GM20000 (cell line): ENCODE measurements at places on chromosomes 7 and 10.

DNA sequence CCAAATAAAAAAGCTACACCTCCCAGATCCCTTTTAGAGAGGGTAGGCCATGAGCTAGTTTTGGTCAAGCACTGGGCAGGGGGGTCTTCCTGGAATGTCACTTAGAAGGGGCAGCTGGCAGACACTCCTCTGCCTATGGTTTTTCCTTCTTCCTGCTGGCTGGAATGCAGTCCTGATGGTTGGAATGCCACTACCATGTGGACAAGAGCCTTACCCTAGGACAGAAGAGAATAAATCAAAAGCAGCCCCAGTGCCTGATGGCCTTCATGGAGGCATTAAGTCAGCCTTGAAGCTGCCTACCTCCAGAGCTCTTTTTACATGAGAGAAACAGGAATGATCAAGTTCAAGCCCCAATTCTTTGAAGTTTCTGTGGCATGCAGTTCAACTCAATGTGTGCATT lies 43.5 kb upstream of the SORBS1 start:
- DNase-seq = no peak

GRCh38 chr10:31490858-31491504 lies 172.0 kb downstream of the ZEB1 start:
- DNase-seq = no peak

GRCh38 chr10:112587729-112588128 lies 140.7 kb downstream of the VTI1A start:
- no peak for DNase-seq

DNA sequence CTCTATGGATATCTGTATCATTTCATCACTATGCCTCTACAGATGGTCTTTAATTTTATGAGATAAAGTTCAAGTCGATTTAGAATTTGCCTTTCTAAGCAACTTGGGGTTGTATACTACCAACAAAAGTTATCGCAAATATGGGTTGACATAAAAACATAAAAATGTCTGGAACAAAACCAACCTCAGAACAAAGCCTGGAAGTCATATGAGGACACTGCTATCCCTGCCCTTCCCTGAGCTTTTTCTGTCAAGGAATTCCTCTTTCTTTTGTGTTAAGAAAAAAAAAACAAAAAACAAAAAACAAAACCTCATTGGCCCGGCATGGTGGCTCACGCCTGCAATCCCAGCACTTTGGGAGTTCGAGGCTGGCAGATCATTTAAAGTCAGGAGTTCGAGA lies 319.3 kb downstream of the CAMK1D start:
- no peak for DNase-seq

GRCh38 chr7:10412422-10413019 lies 561.2 kb upstream of the PHF14 start:
- DNase-seq = peak; percentile 28

- DNase-seq = no peak
Measured at GRCh38 chr7:36620166-36620708, 104.1 kb downstream of the AOAH start.

DNA sequence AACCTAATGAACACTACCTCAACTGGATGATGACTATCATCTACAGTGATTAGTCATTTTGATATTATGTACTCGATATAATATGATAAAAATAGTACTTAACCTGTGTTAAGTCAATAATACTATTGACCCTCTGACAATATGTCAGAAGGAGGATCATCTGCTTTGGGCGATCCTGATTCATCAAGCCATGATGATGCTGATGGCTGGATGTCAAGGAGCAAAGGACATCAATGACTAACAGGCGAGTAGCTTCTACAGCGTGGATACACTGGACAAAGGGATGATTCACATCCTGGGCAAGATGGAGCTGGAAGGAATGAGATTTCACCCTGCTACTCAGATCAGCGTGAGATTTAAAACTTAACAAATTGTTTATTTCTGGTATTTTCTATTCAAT lies 94.4 kb upstream of the SKAP2 start:
- no peak for DNase-seq

DNA sequence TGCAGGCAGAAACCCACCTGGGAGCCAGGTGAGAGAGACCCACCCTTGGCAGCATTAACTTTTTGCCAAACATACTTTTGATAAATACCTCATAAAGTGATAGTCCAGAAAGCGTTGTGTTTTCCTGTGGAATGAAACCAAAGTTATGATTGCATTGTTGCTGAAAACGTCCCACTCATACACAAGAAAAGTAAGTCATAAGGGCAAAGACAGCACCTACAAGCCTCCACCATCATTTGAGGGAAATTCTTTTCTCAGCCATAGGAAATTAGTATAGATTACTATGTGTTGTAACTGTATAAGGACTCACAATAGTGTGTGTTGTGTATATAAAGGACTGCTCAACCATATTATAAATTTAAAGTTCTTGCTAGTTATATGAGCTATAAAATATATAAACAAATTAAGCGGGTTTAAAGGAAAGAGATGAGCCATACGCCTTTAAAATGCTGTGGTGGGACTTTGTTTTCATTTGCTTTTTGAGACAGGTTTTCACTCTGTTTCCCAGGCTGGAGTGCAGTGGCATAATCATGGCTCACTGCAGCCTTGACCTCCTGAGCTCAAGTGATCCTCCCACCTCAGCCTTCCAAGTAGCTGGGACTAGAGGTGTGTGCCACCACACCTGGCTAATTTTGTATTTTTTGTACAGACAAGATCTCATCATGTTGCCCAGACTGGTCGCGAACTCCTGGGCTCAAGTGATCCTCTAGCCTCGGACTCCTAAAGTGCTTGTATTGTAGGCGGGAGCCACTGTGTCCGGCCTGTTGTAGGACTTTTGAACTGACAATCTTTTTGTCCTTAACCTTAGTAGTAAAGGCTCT lies 160.8 kb downstream of the PKD1L1 start:
- no peak for DNase-seq

- no peak for DNase-seq
Measured at GRCh38 chr7:85602196-85602595, 415.3 kb upstream of the SEMA3D start.

DNA sequence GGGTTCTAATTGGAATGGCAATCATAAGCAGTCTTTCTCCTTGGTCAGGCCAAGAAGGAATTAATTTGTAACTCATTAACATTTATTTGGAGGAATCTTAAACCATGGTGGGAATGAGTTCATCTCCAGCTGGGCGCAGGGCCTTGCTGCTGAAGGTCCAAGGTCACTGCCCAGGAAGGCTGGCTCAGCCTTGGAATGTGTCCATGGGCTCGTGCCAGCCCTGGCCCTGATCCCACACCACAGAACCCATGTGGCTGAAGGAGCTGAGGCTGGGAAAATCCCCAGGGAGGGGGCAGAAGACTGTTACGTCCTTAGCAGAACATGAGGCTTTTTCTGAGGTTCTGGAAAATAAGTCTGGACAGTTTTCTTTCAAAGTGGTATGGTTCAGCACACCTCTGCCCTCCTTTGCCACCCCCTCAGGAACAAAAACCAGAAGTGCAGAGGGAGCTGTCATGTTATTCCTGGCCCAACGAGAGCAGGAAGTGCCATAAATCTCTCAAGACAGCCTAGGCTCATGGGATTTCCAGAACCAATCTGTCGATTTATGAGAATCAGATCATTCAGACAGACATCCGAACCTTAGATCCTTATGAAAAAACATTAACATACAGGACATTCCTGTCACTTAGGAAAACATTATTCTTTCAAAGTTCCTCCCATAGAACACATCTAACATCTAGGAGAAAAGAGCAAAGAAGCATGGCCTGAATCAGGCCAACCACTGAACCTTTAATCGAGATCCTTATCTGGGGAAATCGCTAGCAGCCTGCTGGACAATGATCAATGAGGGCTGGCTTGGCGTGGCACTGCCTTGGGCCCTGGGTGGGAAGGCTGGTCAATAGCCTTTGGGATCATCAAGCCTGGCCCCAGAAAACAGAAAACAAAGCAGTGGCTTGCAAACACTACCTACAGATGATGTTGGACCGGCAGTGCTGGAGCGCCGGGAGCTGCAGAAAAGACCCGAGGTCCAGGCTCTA lies 134.3 kb downstream of the TAX1BP1 start:
- no peak for DNase-seq

DNA sequence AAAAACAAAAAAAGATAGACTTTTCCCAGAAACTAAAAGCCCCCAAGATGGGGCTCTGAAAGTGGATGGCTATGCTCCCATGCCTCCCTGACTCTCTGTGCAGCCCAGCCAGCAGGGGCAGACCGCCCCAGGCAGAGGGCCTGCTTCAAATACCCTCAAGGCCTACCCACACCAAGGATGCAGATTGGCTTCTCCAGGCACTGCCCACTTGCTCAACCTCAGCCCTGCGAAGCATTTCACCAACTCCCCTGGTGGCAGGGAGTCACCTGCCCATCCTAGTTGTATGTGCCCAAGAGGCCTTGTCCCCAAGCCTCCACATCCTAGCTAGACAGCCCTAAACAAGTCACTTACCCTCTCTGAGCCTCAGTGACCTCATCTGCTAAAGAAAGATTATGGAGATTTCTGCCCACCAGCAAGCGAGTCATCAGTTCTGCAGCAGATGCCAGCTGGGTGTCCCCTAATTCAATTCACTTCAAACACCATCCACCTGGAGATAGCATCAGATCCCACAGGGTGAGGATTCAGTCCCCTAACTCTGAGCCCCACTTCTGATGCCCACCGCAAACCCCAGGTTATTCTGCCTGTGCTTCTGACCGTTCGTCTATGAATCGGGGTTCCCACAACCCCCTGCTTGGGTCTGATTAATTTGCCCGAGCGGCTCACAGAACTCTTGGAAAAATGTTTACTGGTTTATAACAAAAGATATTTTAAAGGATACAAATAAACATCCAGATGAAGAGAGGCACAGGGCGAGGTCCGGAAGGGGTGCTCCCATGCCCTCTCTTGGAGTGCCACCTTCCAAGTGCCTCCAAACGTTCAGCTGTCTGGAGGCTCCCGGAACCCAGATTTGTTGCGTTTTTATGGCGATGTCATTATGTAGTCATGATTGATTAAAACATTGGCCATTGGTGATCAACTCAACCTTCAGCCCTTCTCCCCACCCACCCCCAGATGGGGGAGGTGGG lies 18.6 kb upstream of the ZMIZ1 start:
- DNase-seq = no peak

DNA sequence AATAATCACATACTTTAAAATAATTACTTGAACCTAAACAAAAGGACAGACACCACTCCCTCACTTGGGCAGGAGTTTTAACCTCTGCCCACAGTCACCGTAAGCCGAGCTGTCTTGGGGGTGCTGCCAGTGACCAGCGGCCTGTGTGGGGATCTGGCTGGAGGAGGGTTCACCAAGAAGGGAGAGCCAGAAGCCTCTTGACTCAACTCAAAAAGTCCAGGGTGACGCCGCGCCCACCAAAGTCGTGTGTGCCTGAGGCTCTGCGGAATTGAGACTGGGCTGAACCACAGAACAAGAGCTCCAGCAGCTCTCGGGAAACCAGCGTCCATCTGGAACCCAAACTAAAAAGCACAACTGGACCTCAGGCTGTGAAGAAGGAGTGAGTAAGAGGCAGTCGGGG lies 35.8 kb downstream of the ZFAND2A start:
- no peak for DNase-seq

- DNase-seq = no peak
Measured at GRCh38 chr10:3906511-3907111, 121.6 kb upstream of the KLF6 start.

- DNase-seq = peak; percentile 36
Measured at GRCh38 chr10:101222683-101223273, 6.5 kb downstream of the LBX1 start.

- DNase-seq = no peak
Measured at GRCh38 chr10:124703778-124704427, 40.3 kb downstream of the FAM53B start.

DNA sequence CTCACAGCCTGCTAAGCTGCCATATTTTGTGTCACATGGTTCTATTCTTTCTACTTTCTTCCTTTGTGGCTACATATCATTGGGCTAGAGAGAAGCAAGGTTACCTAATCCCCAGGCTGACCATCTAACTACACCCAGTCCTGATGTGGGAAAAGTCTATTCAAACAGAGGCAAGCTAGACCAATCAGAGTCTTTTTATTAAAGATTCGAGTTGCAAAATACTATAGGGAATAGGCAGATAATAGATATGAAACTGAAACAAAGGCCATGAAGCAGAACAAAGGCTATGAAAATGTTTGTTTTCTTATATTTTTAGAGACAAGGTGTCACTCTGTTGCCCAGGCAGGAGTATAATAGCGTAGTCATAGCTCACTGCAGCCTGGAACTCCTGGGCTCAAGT lies 36.7 kb downstream of the MTERF1 start:
- DNase-seq = peak; percentile 6

DNA sequence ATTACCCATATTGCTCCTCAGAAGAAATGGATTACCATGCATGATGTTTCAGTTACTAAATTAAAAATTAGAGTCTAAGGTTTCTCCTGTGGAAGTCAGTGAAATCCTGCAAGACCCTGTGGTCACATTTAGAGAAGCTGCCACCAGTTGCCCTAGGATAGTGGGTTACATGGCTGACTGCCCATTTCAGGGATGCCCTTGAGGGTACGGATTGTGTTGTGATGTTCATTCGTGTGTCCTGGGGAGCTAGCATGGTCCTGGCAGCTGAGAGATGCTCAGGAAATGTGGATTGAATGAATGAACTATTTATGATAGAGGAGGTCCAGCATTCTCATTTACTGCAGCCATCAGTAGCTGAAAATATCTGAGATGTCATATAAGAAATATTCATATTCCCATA lies 55.1 kb downstream of the TMEM178B start:
- no peak for DNase-seq

DNA sequence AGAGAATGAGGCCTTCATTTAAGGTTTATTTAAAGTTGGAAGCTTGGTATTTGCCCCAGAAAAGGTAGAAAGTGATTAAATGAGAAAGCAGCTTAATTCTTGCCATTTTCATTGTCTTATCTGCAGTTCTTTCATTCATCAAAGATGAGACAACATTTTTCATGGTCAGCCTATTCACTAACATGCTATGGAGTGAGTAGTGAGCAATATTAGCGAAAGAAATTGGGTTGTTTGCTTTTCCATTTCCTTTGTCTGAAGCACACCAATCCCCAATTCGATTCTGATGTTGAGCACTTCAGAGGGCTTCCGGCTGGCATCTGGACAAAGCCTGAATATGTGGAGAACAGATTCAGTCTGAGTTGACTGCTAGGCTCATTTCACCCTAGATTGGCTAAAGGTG lies 317.2 kb downstream of the BBS9 start:
- DNase-seq = no peak

GRCh38 chr7:155580367-155580766 lies 34.0 kb upstream of the CNPY1 start:
- no peak for DNase-seq

GRCh38 chr10:112374724-112375541 lies 1.0 kb downstream of the ACSL5 start:
- DNase-seq = peak; percentile 68

DNA sequence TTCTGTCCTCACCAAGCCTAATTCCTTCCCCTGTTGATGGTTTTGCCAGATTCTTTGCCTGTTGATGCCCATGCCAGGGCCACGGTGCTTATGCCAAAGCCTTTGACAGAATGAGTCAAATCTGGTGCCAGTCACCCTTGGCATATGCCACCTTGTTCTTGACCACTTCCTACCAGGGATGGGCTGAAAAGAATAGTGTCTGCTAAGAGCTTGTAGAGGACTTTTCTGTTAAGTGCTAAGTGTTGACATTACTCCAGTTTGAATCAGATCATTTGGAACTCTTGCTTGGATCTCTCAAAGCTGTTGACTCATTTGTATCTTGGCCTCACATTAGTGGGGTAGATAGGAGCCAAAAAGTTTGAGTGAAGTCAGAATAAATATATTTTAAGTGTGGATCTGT lies 661.2 kb downstream of the AUTS2 start:
- DNase-seq = no peak

GRCh38 chr7:25493805-25494366 lies 265.6 kb upstream of the NPVF start:
- DNase-seq = no peak

- no peak for DNase-seq
Measured at GRCh38 chr10:72226418-72227027, 10.4 kb upstream of the ASCC1 start.

- DNase-seq = no peak
Measured at GRCh38 chr10:53253221-53253620, 480.6 kb upstream of the MBL2 start.
